ENCODE measurements at places on chromosomes 3 and 15.

GRCh38 chr3:63343674-63344073, 65.6 kb downstream of the SYNPR start:
- peak; percentile 52 for DNase-seq

GRCh38 chr3:34024447-34025240, 226.2 kb downstream of the PDCD6IP start:
- no peak for DNase-seq

DNA sequence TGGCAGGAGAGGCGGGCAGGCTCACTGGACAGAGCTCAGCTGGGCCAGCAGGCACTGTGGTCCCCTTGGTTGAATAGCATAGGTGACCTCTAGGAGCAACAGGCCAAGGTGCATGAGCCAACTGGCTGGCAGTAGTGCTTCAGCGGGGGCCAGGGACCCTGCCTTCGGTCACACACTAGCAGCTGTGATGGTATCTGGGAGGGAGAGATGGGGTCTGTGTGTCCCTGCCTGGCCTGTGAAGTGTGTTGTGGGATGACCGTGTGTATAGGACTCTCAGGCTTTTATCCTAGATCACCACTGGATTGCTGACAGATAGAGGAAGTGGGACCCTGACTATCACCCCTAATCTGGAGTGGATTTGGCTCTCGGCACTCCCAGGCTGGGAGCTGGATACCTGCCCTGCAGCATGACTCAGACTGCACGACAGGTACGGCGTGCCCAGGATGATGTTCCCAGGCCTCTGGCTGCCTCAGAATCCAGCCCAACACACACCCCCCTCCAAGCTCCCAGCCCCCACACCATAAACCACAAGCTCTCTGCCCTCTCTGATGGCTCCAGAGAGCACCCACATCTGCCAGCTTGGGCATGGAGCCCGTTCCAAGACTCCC, 7.8 kb downstream of the RPS17 start:
- no peak for DNase-seq

DNA sequence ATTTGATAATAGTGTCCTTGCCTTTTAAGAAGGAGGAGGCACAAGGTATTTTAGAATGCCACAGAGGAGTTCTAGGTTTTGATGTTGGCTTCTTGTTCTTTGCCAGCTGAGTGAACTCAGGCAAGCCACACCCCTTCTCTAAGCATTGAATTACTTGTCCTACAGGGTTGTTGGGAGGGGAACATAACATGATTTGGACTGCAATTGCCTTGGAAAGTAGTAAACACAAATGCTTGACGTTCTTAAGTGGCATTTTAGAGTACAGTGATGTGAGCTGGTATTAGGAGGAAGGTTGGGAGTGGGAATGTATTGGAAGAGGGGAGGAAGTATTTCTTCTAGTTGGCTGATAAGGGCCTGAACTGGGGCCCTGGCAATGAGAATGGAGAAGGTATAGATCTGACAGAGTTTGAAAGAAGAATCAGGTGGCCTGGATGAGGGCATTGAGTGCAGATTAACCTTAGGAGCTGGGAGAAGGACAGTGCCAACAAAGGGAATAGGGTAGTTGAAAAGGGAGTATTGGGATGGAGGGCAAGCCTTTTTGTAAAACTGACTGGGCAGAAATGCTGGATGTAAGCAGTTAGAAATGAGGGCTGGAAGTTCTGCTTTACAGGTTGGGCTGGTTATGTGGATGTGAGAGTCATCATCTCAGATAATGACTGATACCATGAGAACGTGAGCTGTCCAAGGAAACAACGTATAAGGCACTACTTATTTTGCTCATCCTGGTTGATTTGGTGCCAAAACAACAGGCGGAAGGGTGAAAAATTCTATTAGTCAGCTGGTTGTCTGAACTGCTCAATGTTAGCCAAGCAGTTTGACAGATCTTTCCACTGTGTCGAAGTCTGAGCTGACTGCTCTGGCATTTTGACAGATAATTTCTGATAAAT, 16.7 kb downstream of the KAT2B start:
- DNase-seq: no peak

GRCh38 chr15:89822026-89822425, 7.4 kb upstream of the ANPEP start:
- no peak for DNase-seq

DNA sequence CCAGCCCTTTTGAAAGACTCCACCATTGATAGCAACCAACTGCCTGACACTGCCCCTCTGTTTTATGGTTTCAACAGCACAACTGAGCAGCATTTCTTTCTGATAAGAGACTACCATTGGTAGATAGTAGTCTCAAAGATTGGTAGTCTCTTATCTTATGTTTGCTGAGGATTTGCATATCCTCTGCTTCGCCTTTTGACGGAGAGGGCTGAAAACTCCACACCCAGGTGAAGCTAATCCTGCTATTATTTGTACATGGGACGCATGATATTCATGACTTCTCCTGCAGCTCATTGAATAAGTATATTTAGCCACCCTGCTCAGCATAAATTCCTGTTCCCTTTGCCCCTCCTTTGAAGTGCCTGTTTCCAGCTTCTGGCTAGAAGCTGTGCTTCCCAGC, 119.4 kb upstream of the STRIT1 start:
- no peak for DNase-seq

GRCh38 chr15:88383354-88383753, 83.8 kb downstream of the MRPL46 start:
- no peak for DNase-seq

All from left kidney (tissue), 8 donors.